ENCODE measurements at places on chromosomes 6 and 20.

DNA sequence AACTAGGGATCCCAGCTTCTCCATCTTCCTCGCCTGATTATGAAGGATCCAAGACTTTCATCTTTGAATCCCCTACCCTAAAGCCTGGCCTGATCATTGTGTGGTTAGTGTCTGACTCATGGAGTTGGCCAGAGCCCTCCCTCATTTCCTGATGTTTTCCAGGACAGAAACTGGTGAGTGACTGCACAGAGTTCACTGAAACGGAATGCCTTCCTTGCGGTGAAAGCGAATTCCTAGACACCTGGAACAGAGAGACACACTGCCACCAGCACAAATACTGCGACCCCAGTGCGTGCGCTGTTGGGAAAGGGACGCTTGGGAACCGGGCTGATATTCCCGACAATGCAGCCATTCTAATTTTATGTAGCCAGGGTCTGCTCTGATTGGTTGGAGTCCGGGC, 4.0 kb downstream of the CD40 start:
- no peak for DNase-seq

DNA sequence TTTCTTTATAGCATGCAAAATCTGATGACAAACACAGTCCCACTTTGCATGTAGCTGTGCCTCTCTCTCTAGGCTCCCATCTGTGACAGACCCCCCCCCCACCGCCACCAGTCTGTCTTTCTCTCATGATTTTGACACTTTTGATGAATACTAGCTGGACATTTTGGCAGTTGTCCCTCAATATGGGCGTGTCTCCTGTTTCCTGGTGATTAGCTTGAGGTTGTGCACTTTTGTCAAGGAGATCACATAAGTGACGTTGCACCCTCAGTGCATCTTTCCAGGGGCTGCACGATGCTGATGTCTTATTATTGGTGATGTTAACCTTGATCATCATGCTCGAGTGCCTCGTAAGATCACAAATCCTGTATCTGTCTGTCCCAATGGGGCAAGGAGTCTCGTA, 155.1 kb downstream of the EYA2 start:
- DNase-seq: no peak

GRCh38 chr6:12527339-12527738, 189.2 kb upstream of the PHACTR1 start:
- no peak for DNase-seq

DNA sequence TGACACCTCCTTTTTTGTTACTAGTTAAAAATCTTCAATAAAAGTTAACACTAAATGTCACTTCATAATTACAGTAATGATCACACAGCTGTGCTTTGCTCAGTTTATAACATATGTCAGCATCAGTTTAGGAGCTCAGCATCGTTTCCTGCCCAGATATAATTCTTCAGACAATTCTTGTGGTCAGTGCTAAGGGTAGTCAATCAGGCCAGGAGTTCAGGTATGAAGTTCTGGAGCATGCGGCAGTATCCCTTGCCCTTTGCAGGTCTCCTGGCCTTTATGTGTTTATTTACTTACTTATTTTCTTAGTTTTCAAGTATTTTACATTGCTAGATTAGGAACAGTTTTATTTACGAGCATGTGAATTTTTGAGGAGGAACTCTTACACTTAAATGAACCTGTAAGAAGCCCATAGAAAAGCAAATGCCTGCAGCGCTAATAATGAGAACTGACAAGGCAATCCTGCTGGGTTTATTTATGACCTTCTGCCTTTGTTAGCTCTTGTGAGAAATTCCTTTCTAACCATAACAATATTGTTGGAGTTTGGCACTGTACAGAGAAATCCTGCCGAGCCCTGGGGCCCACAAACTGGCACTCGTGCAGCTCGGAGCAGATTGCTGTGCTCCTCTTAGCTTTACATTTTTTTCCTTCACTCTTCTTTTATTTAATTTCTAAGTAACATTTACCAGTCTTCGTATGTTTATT, 252.8 kb downstream of the TMEM242 start:
- no peak for DNase-seq

GRCh38 chr6:47822856-47823554, 41.2 kb downstream of the OPN5 start:
- no peak for DNase-seq

- no peak for DNase-seq
Measured at GRCh38 chr6:36361071-36361470, 24.4 kb upstream of the BNIP5 start.
